ENCODE measurements at places on chromosomes 3 and 15.

GRCh38 chr3:63128380-63128779 is 149.7 kb upstream of the SYNPR start:
- DNase-seq: no peak

GRCh38 chr15:54515664-54516582 is 537.7 kb downstream of the UNC13C start:
- DNase-seq: no peak

DNA sequence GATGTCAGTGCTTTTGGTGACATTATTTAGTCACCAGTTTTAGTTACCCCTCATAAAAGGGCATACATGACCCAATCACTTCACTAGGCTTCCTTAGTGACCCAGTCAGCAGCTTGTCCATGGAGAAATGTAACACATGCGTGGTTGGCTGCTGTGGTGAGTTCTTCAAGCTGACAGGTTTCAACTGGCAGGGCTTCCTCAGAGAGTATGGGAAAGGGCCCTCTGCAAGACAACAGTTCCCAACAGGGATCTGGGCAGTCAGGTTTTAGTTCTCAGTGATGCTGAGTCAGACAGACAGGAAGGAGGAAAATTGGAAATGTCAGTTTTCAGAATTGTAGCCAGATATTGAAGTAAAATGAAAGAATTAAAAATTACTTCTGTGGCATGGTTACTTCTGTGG is 282.5 kb downstream of the TBL1XR1 start:
- DNase-seq: no peak

- no peak for DNase-seq
Observed at GRCh38 chr3:186757686-186758220, 25.6 kb upstream of the EIF4A2 start.

GRCh38 chr3:123423806-123424205 is 25.1 kb downstream of the ADCY5 start:
- no peak for DNase-seq
